ENCODE measurements at places on chromosomes 12 and 14.
A peak's percentile ranks its signal among the peaks of the same experiment; 100 is the strongest.

- no peak for DNase-seq
These were observed 11.2 kb upstream of the MAGOHB start for GRCh38 chr12:10624605-10625004.

- DNase-seq = no peak
These were observed 5.3 kb downstream of the LRIG3 start for GRCh38 chr12:58915037-58915436.

GRCh38 chr14:33529787-33530757 is 420.8 kb downstream of the EGLN3 start:
- DNase-seq = no peak

- no peak for DNase-seq
These were observed 18.7 kb downstream of the PKP2 start for GRCh38 chr12:32877601-32878459.

GRCh38 chr12:76144245-76144549 is 59.7 kb upstream of the NAP1L1 start:
- peak; percentile 66 for DNase-seq

- DNase-seq = no peak
These were observed 356.6 kb downstream of the CEP128 start for GRCh38 chr14:80584744-80585505.

DNA sequence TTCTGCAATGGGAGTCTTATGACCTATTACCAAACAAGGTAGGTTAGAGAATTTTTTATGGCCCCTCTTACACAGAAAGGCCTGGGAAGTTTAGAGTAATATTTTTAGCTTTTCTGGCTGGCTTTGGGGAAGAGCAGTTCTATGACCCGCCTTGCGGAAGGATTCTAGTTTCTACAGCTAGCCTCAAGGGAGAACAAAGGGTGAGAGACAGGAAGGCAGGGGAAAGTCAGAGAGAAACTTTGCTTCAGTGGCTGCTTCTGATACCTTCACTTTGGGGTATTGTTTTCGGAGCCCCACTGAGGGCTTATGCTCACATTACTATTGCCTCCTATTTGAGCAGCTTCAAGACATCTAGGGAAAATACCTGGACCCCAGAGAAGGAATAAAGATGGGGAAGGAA is 80.7 kb upstream of the NUDT4 start:
- DNase-seq = no peak

- no peak for DNase-seq
These were observed 11.1 kb upstream of the CARMIL3 start for GRCh38 chr14:24040692-24041091.

- DNase-seq = peak; percentile 29
These were observed 1.4 kb upstream of the DNAJC22 start for GRCh38 chr12:49345051-49345824.

- DNase-seq = peak; percentile 89
These were observed 16.4 kb downstream of the LRCOL1 start for GRCh38 chr12:132593938-132594358.

DNA sequence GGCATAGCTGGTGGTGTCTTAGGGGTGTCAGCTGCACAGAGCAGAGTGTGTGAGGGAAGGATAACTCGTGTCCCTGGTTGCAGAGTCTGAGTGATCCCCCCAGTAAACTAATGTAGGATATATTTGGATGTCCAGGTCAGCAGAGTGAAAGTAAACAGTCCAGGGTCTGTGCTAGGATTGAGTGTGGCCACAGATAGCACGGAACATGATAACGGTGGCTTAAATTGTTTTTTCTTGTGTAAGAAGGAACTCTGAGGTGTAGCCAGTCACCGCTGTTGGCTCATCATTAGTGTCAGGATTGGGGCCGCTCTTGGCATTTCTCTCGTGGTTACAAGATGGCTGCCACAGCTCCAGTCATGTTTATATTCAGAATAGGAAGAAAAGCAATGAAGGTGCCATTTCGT is 97.3 kb downstream of the DERA start:
- no peak for DNase-seq

DNA sequence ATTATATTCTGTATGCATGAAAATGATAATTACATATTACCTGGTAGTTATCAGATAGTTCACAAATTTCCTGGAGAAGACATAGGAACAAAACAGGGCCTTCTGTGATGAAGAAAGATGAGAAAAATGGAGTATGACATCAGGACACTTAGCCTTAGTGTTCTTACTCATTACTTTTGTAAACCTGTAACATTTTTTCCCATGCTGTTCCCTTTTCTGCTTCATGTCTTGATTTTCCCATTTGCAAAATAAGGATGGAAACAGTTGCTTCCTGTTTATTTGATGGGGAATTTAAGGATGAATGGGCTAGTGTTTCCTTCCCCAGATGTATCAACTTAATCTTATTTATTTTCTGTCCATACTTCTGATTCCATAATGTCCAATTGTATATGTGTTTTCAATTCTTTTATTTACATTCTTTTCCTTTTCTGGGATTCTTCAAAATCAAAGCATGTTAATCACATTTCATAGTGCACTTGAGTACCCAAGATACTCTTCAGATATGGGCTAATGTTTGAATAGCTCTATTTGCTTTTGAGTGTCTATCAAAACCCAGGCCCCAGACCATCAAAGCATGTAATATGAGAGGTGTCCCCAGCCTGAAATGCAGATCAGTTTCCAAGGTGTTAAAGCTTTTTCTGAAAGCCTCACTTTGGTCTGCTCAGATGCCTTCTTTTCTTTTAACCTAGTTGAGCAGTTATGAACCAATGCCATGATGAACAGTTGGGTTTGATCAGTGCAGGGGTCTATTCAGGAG is 260.5 kb downstream of the RAD51B start:
- DNase-seq = no peak

- DNase-seq = peak; percentile 56
These were observed 307.7 kb downstream of the CCDC91 start for GRCh38 chr12:28497889-28498411.

DNA sequence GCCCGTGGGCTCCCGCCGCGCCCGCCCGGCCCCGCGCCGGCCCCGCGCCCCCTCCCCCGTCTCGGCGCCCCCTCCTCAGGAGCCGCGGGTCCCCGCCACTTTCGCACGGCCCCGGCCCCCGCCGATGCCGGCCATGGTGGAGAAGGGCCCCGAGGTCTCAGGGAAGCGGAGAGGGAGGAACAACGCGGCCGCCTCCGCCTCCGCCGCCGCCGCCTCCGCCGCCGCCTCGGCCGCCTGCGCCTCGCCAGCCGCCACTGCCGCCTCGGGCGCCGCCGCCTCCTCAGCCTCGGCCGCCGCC is 263 bp downstream of the RCOR1 start:
- DNase-seq = no peak

DNA sequence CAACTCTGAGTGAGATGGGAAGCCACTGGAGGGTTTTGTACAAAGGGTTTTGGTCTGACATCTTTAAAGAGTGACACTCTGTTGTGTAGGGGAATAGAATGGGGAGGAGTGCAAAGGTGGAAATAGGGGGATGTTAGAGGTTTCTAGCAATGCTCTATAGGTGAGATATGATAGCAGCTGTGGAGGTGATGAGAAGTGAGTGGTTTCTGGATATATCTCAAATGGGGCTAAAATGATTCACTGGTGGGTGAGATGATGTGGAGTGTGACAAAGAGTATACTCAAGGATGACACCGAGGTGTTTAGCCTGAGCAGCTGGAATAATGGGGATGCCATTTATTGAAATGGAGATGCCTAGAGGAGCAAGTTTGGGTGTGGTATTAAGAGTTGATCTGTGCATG is 426.4 kb downstream of the PCNX1 start:
- DNase-seq = no peak

DNA sequence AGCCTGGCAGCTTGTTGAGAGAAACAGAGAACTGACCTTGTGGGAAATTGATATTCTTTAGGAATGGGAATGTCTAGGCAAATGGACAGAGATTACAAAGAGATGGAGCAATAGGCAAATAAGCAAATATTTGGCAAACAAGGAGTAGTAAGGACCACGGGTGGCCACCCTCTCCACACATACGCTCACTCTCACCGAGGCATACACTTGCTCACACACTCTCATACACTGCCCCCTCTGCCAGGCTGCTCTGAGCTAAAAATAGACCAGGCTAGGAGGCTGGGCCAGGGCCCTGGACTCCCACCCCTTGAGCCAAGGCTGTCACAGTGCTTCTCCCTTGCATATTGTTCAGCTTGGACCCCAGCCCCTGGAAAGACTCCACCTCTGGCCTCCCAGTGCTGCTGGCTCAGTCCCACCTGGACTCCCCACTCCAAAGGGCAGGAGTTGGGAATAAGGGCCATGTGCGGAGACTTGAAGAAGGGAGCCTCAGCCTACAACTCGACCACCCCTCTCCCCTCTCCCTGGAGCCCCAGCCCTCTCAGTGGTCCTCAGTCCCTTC is 1.1 kb downstream of the PPP1R1A start:
- DNase-seq = no peak

DNA sequence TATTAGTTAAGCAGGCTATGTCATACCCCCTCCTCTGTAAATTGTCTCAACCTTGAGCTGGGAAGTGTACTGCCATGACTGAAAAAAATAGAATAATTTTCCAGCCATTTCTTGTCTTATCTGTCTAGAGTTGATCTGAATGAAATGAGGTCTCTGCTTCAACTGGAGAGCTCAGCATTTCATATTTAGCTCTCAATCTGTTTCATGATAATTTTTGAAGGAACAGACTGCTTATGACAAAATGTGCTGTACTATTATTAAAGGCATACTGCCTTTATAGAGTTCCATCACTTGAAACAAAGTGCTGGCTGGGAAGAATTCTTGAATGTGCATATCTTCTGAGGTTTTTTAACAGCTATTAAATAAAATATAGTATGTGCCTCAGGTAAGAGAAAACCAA is 19.1 kb downstream of the PTPRO start:
- no peak for DNase-seq

GRCh38 chr14:98959958-98960616 is 311.9 kb downstream of the BCL11B start:
- DNase-seq = no peak
